ENCODE measurements at places on chromosomes 5 and 9.

DNA sequence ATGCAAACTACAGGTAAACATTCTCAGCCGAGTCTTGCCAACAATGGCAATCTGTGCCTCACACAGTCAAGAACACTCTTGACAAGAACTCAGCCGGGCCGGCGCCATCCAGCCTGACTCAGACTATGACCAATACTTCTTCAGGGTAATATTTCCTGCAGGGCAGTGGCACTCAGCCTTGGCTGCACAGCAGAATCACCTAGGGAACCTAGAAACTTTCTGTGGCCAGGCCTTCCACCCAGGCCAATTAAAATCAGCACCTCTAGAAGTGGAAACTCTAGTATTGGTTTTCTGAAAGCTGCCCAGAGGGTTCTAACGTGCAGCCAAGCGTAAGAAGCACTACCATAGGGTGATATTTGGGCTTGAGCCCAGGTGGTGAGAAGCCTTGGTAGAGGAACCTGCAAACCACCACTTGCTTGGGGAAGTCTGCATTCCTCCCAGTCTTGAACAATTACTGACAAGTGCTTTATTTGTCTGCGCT, 120.6 kb downstream of the TTLL11 start:
- no peak for DNase-seq

GRCh38 chr5:125042261-125042890, 295.9 kb upstream of the ZNF608 start:
- DNase-seq: no peak

- no peak for DNase-seq
Measured at GRCh38 chr9:105355781-105356180, 92.1 kb upstream of the FSD1L start.

DNA sequence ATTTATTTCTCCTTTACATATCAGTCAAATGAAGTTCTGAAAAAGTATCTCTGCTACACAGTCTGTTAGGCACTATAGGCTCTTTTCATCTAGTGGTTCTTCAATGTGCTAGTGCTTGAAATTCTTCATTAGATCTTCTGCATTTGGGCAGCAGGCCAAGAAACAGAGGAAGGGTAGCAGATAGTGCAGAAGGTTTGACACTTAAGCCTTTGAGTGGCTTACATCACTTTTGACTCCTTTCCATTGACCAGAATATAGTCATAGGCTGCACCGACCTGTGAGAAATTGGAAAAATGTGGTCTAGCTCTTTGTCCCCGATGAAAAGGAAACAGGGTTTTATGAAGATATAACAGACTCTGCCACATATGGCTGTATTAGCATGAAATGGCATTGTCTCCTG, 459.5 kb upstream of the PTGER4 start:
- DNase-seq: no peak

- peak; percentile 55 for DNase-seq
Measured at GRCh38 chr9:91422758-91423711, 597 bp downstream of the NFIL3 start.

- DNase-seq: peak; percentile 41
Measured at GRCh38 chr5:36602704-36603321, 3.6 kb upstream of the SLC1A3 start.

GRCh38 chr9:33329979-33330378, 39.7 kb downstream of the NFX1 start:
- DNase-seq: peak; percentile 37

- no peak for DNase-seq
Measured at GRCh38 chr5:95241161-95241560, 43.7 kb downstream of the MCTP1 start.

DNA sequence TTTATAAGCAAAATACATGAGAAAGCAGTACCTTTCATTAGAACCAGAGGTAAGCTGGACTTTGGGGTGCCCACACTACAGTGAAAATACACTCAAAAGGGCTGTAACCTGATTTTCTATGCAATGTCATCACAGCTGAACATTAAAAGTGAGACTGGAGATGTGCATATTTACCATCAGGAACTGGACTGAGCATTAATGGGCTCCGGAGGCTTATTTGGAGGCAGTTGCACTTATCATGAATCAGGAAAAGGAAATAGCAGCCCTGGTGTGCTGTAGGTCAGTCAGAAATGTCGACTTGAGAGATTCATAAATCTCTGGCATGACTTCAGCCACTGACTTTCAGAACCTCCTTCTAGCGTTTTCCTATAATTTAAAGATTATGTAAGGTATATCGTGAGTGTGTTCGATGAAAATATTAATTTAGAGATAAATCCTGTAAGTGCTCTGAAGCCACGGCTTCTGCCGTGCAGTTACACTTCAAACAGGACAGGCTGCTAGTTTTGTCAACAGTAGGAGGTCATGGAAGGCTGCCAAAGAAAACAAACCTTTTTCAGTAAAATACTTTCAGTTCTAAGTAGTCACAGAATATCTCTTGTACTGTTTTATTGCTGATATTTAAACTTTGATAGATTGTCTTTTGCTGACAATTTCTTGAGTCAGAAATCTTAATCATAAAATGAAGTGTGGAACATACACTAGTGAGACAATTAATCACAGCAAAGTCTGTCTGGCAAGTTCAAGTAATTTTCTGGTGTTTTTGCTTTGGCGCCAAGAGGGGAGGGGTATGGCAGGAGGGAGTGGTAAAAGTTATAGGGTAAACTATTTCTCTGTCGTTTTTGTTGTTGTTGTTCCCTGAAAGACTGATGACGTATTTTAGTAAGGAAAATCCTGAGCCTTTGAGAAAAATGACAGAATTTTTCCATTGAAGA, 939.7 kb downstream of the NR2F1-AS1 start:
- peak; percentile 75 for DNase-seq

- no peak for DNase-seq
Measured at GRCh38 chr9:6641561-6641960, 4.0 kb downstream of the GLDC start.

DNA sequence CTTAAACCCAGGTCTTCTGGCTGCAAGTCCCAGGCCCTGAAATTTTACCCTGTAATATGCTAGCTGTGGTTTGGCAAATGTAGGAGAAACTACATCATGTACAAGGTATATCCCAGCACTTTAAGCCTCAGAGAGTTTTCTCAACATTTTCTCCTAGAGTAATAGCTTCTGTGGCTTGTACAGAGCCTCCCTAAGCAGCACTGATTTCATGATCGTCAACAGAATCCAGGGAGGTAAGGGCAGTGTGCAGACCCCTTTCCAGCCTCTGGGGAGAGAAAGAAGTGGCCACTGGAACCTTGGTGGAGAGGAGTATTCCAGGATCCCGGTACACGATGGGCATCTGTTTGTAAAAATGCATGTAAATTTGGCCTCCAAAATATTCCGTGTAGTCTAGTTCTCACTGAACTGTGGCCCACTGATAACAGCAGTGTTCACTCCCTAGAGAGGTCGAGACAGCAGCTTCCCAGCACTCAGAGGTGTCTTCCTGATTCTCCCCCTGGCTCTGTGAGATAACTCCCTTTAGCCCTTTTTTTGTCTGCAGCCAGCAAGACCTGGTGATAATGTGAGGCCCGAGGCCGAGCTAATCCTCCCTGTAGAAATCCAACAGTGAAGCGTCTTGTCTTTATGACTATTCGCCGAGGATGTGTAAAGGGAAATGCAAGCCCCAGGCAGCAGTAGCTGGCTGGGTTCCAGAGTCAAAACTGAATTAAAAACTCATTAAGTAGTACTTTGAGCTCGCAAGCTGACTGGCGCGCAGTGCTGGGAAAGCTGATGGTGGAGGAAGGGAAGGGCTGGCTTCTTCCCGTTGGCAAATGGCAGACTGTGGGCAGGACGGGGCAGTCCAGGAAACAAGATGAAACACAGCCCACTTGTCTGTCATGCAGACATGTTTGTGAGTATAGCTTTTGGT, 59.0 kb downstream of the MAP1B start:
- DNase-seq: no peak

DNA sequence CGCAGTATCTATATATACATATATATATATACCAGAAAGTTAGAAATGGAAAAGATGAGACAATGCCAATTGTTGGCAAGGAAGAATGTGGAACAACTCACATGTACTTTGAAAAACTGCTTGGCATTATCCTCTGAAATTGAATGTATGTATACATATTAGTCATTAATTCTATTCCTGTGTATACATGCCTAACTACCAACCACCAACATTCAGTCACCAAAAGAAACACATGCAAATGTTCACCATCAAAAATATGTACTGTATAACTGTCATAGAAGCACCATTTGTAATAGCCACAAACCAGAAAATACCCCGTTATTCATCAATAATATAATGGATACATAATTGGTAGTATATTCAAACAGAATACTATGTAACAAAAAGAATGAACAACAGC, 330.2 kb upstream of the GRAMD2B start:
- DNase-seq: no peak

GRCh38 chr5:168941901-168942300, 359.0 kb downstream of the SLIT3 start:
- no peak for DNase-seq

GRCh38 chr5:997001-997474, 11.6 kb upstream of the NKD2 start:
- no peak for DNase-seq

DNA sequence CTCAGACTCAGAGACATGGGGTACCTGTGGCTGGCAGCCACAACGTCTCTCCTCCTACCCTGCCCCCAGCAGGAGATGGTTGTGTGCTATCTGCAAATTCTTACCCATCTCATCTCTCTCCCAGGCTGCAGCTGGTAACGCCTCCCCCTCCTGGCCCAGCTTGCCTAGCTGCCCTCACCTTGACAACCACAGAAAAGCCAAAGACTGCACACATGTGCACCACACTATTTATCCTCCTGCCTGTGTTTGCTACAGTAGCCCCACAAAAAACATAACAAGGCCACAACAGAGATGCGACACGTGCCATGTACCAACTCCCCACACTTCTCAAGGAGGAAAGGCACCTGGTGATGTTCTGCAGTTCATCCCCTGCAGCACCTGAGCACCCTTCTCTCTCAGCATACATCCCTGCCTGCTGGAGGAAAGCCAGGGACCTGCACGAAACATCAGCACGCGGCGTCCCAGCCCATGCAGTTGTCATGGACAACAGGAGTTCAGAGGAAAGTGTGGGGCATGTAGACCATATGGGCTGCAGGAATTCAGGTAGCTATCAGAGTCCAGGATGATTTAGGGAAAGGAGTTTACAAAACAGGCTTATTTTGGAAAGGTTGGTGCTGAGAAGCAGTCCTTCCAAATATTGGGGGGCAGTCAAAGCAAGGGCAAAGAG, 168.7 kb downstream of the C5orf15 start:
- no peak for DNase-seq

- no peak for DNase-seq
Measured at GRCh38 chr5:94407023-94407422, 211.4 kb downstream of the KIAA0825 start.

- DNase-seq: no peak
Measured at GRCh38 chr5:11346336-11346735, 557.9 kb downstream of the CTNND2 start.

GRCh38 chr5:154198611-154199230, 8.2 kb downstream of the GALNT10 start:
- no peak for DNase-seq

- no peak for DNase-seq
Measured at GRCh38 chr5:92885950-92886349, 695.1 kb downstream of the NR2F1-AS1 start.

DNA sequence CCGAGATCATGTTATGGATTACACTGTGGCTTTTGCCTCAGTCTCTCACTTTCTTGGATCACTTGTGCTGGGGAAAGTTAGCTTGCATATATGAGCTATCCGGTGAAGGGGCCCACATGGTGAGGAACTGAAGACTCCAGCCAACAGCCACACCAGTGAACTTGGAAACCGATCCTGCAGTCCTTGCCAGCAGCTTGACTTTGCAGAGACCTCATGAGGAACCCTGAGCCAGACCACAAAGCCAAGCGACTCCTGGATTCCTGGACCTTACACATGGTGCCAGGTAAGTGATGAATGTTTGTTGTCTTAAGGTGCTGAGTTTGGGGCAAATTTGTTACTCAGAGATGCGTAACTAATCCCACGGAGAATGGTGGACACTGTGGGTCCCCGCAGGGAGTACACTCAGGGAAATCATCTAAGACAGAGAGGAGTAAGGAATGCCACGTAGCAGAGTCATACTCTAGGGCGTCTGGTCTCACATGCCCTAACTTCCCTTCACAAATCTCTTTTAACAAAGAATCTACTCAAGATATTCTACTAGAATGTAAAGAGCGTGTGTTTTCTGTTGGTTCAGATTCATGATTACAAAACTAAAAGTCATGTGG, 76.5 kb upstream of the PJA2 start:
- no peak for DNase-seq

- DNase-seq: no peak
Measured at GRCh38 chr5:72505539-72506157, 1.6 kb downstream of the ZNF366 start.

DNA sequence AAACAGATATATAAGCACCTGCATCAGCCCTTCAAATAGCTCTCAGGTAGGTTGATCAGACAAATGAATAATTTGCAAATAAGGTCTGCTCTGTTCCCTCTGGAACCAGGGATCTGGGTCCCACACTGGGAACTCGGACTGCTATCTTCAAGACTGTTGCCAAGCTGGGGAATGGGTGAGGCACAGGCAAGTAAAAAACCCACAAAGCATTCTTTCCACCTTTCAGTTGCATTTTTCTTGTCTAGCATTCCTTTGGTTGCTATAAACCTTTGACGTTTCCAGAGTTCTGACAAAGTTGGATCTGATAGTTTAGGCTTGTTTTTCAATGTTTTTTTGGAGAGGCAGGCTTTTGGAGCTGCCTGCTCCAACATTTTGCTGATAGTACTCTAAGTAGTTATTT, 20.1 kb downstream of the FBXL17 start:
- DNase-seq: no peak

GRCh38 chr5:112183103-112183711, 235.9 kb downstream of the EPB41L4A start:
- DNase-seq: no peak

DNA sequence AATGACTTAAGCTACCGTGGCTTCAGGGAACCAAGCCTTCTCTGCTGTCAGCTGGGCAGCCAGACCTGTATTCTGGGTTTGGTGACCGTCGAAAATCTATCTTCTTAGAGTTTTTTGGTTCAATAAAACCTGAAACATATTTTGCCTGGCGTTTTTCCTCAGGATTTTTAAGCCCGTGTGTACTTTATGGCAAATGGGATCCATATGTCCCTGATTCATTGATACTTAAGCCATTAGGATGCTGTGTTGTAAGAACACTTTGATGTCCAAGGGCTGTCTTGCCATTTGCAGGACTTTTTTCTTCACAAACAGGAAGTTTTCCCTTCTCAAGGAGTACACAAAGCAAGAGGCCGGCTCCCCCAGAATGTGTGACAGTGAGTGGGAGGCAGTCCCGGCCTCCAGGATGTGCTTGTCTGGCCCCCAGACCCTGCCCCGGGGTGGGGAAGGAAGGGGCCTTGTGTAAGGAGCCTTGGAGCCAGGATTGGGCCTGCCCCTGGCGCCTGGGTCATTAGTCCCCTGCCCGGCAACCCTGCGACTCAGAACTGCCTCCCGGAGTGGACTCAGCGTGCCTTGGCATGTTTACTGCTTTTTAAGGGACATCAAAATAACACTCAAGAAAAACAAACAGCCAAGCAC, 83.4 kb upstream of the SMIM23 start:
- no peak for DNase-seq

GRCh38 chr9:99870126-99870525, 36.3 kb upstream of the STX17 start:
- no peak for DNase-seq
